Activated CD4-positive, alpha-beta T cell treated with anti-CD3 and anti-CD28 coated beads for 24 hours (primary cell): ENCODE measurements at places on chromosomes 1 and 21.

DNA sequence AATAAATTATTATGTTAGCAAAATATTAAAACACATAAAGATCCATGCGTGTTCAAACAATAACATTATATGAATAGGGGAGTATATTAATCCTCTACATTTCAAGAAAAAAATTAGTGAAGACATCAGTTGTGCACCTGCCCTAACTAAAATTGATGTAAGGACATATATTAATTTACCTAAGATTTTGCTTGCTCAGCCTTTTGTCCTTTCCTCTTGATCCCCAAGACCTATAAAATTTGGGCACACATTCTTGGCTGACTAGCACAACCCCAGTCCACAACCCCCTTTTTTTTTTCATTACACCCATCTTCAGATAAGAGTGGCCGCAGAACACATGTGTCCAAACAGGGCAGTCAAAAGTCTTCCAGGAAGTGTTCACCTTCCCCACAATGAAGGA lies 6.6 kb downstream of the KRTAP21-2 start:
- no peak for DNase-seq

DNA sequence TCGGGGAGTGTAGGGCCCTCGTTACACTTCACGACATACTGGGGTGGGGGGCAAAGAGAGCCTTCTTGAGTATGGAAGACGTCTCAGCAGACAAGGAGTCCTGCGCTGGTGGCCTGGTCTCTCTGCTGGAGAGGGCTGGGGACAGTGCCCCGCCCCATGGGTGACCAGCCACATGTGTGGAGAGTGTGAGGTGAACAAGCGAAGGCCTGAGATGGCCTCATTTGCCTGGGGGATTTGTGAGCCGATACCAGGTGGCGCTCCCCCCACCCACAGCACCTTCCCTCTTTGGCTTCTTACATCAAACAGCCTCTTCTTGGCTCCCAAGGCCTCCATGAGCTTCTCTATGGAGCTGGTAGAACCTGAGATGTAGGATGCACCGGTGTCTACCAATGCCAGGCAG lies 4.0 kb upstream of the ETNK2 start:
- no peak for DNase-seq

GRCh38 chr1:235932090-235932510 lies 65.4 kb upstream of the LYST start:
- no peak for DNase-seq

GRCh38 chr1:240126821-240127220 lies 35.1 kb downstream of the FMN2 start:
- DNase-seq, result no peak

GRCh38 chr1:91653183-91653582 lies 152.5 kb downstream of the CDC7 start:
- no peak for DNase-seq

DNA sequence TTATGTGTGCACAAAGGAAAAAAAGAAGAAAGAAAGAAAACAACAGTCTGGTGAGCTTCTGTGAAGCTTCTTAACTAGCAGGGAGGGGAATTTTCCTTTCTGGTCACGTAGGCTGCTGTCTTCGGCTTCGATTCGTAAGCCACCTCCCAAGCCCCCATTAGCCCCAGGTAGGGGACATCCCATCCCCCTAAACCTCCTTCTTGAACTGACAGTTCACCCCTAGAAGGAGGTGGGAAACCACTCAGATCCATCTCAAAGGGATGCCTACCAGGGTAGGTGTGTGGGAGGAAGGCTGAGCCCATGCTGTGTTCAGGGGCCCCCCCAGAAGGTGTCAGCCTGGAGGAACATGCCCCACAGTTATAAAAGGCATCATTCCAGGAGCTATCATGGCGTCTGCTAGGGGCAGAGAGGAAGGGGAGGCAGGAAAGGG lies 25.8 kb downstream of the CD247 start:
- DNase-seq, result no peak

GRCh38 chr1:209335178-209335577 lies 248.3 kb upstream of the CAMK1G start:
- DNase-seq, result no peak

DNA sequence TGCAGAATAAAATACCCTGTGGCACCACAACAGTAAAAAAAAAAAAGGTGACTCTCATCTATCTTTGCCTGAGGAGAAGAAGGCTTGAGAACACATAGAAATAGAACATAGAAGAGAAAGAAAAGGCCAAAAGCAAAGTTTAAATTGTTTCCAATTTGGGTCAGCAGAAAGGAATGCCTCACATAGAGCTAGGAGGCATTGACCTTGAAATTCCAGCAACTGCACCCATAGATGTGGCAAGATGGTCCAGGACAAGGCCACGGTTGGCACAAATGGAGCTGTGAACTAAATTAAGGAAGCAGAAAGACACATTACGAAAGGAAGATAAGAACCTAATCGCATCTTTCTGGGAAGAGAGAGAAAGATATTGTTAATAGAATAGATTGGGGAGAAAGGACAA lies 588.3 kb downstream of the LMO4 start:
- no peak for DNase-seq

DNA sequence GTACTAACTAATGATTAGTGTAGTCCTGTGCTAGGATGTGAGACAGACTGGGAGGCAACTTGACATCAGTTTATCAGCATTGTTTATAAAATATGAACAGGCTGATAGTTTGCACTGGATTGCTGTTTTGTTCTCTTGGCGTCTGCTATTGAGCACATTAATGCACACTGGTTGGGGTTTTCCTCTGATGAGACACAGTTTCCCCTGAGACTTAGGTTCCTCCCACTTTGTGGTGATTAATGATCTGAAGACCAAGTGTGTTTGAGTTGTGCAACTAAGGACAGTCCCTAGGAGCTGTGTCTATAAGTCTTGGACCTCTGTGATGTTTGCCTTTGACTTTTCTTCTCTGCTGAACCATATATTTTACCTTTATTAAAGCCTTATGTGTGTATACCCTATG lies 1015.4 kb downstream of the AMY1C start:
- DNase-seq, result no peak

GRCh38 chr1:30840904-30841598 lies 67.5 kb downstream of the SDC3 start:
- no peak for DNase-seq

DNA sequence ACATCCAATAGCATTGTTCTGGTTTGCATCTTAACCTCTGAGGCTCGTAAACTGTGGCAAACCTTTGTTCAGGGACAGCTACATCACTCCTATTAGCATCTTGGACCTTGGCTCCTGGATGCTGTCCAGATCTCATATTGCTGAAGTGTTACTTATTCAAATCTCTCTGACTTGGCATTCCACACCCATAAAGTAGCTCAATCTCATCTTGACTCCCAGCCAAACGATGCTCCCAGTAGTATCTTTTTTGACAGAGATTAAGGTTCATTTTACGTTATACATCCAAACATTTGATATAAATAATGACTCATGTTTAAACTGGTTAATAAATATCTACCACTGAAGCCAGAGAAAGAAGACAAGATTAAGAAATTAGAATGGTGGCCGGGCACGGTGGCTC lies 4.4 kb upstream of the FLVCR1 start:
- DNase-seq, result no peak
